ENCODE measurements at places on chromosomes 5 and 9.

- no peak for DNase-seq
Measured at GRCh38 chr9:98964201-98964600, 20.5 kb downstream of the COL15A1 start.

DNA sequence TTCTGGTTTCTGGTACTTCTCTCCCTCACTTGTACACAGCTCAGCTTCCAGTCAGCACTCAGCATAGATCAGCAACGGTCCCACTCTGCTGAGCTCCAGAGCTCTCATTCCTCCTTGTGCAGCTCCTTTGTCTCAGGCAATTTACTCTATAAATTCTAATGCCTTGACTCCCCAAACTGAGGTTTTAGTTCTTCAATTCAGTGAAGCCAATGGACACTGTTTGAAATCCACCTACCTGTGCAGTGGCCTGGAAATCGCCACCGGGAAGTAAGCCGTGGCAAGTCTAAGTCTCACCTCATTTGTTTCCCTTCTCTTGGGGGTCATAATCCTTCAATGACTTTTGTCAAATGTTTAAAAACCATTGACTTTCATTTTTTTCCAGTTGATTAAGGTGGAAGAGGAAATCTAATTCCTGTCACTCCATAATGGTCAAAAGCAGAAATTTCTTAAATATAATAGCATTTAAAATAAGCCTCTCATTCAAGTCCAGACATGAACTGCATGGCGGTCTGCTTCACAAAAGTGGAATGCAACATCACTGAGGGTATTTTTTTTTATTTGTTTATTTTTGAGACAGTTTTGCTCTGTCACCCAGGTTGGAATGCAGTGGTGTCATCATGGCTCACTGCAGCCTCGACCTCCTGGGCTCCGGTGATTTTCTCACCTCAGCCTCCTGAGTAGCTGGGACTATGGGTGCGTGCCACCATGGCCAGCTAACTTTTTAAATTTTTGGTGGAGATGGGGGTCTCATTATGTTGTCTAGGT is 79.6 kb downstream of the C7 start:
- DNase-seq = no peak

GRCh38 chr9:18185196-18185595 is 288.8 kb upstream of the ADAMTSL1 start:
- DNase-seq = no peak

DNA sequence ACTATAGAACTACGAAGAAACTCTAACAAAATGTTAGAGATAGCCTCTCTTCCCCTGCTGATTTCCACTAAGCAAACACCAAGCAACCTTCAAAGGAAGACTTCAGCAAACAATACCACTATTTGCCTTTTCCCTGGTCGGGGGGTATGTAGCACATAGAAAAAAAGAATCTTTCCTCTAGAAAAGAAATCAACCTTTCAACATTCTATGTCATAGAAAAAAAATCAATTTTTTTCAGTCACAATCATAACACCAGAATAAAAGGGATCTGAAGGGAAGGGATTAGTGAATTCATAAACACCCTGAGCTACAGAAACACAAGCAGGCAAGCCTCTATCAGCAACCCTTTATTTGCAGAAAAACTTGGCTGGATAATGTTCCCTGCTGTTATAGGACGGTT is 15.3 kb downstream of the ABCA1 start:
- DNase-seq = no peak

- DNase-seq = no peak
Measured at GRCh38 chr9:89985068-89985467, 380.3 kb downstream of the GADD45G start.

DNA sequence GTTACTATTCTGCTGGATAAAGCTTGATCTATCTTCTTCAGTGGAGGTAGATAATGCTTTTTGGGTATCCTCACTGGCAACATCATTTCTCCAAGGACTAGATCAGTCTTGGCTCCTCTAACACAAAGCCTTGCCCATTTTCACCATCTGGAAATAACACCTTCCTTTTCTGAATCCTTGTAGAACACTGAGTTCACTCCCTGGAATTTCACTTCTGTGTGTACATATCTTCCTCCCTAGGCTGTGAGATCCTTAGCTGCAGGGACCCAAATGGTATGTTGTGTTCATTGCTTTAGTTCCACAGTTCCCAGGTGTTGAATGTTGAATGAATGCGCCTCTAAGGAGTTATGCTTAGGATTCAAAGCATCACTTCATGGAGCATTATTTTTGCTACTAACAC is 16.7 kb upstream of the SLC36A1 start:
- no peak for DNase-seq

DNA sequence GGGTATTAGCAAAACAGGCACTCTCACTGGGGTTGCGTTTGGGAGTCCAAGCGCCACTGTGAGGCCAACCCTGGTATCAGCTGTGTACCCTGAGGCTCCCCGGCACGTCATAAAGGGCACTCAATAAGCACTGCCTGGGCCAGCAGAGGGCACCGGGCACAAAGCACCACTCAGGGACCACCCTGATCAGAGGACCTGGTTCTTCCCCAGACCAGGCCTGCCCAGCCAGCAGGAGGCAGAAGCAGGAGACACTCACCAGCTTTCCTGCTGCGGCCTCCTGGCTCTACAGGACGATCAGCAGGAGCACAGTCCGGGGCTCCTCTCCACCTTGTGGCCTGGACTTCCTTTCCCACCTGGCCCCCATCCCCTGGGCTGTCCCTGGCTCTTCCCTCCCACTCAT is 12.6 kb downstream of the MGAT1 start:
- peak; percentile 85 for DNase-seq

GRCh38 chr9:108444400-108445358 is 411.1 kb downstream of the ACTL7B start:
- DNase-seq = no peak

DNA sequence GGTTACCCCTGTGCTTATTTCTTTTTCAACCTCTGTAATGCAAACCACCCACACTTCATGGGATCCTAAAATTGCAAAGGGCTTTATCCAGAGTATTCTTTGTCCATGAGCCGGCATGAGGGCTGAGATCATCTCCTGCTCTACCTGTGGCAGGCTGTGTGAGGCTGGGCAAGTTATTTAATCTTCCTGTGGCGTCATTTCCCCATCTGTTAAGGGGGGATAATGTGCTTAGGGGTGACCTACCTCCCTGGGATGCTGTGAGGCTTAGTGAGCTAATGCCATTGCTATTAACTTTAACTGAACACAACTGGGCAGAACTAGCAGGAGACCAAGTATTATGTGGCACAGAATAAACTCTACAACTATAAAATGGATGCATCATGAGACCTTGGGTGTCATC is 17.0 kb downstream of the FRMPD1 start:
- no peak for DNase-seq

DNA sequence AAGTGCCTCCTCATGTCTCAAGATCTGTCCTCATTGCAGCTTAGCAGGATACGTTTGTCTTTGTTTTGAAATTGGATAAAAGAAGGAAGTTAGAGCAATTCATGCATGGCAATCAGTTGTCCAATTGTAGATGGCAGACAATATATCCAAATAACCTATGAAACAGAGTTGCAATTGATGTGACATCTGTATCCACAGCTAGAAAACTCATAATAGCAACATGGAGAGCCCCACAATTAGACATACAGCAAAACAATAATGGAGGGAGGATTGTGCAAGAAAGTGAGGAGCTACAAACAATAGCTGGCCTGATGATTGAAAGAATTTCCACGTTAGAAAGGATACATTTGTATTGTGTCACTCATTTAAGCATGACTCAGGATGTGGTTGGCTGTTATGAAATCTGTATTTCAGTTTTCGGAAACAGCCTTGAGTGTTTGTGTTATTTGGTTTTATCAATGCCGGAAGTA is 132.0 kb downstream of the FAM174A start:
- no peak for DNase-seq

GRCh38 chr5:120628156-120628555 is 164.1 kb downstream of the PRR16 start:
- DNase-seq = no peak

DNA sequence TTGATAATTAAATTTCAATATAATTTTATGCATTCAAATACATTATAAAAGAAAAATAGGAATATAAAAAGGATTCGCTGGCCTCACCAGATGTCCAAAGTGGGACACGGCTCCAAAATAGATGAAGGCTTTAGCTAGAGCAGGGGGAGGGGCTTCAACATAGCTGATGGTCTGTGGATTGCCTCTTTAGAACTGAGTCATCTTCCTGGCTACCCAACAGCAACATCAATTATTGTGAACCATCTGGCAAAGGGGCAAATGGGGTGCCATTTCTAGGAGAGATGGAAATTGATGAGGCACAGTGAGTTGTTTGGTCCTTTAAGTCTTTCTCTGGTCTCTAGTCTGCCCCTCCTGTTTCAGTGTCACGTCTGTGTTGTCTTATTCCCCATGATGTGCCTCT is 44.2 kb upstream of the CD180 start:
- no peak for DNase-seq

DNA sequence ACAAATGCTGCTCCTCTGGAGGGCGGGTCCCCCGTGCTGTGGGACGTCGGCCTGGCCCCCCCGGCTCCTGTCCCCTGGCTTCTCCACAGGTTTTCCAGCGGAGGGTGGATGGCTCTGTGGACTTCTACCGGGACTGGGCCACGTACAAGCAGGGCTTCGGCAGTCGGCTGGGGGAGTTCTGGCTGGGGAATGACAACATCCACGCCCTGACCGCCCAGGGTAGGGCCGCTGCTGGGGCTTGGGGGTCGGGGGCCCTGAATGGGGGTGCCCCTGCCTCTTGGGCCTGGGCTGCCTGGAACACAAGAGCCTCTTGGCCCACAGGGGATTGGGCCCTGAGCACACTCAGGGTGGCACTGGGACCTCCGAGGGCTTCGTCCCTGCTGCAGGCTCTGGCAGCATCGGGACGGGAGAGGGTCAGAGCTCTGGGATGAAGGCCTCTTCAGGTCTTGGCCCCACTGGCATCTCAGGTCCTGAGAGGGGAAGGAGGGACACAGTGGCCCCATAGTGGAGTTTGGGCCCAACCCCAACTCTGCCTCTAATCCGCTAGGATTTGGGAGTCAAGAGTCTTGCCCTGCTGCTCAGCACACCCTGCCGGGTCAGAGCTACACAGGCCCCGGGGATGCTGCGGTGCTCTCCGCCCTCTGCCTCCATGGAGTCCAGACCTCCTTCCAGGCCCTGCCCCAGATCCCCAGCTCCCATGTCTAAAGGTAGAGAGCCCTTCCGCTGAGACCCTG is 5.2 kb downstream of the FCN2 start:
- DNase-seq = no peak

DNA sequence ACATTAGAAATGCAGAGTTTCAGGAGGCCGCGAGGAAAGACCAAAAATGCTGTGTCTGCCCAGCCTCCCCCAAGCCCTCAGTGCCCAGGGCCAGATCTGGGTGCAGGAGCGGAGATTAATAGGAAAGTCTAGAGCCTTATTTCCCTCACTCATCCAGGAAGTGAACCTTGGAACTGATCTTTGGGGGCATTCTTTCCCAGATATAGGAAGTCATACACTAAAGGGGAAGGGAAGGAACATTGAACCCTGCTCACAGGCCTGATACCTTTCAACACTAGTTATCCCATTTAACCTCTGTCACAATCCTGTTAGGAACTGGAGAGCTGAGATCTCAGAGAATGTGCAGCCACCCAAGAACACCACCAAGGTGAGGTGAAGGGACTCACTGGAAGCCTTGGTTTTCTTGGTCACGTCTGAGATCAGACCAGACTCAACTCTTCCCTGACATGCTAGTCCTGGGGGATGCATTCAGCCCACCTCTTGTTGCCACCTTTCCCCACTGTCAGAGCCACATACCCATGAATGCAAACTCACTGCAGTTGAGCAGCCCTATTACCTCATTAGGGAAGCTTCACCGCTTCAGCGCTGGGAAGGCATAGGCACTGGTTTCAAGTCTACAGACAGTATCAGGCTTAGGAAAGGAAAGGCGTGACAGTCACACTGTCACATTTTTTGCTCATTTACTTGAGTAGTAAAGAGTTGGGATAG is 95.0 kb downstream of the KIAA1958 start:
- DNase-seq = no peak

GRCh38 chr5:123455640-123456039 is 32.4 kb upstream of the CEP120 start:
- no peak for DNase-seq

DNA sequence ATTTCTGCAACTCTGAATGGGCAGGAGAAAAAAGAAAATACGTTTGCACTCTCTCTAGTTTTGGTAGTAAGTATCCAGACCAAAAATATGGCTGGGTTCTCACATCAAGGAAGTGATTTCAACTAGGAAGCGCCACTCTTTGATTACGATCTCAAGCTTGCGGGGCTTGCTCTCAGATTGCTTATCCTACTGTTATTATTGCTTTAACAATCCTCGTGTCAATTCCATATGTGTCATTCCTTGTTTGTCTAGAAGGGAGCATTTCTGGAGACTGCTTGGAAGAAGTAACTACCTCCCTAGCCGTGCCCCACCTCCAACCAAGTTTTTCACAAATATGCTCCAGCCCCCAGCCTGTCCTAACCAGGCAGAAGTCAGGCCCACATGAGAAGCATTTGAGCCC is 3.5 kb downstream of the PRUNE2 start:
- DNase-seq = no peak

DNA sequence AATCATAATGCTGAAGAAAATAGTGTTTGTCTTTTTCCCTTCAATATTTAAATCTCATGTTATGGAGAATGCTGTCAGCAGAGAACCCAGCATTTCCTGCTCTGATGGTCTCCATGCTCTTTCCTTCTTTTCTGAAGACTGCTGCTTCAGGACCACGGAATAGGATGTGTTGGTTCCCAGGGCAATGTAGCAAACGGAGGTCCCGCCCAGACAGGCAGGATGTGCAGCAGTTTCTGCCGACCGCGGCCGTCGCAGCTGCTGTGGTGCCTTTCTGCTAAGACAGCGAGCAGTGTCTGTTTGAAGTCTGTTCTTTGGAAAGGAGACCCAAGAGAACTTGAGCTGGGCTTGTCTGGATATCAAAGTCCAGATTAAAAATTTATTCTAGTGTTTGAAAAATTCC is 654.3 kb downstream of the CCDC171 start:
- DNase-seq = no peak

- DNase-seq = no peak
Measured at GRCh38 chr9:79668956-79669355, 97.2 kb downstream of the TLE4 start.
